ENCODE measurements at places on chromosomes 7 and 10. TPM values are rescaled to one million over a fixed set of nuclear protein-coding genes. Genes with fewer than 3 reads are reported as not detected.

GRCh38 chr7:2710901-2711551 is 23.0 kb downstream of the AMZ1 start:
- peaks cover 48% of the 10 kb centered on the region for H3K4me1 ChIP-seq
- H3K27me3 ChIP-seq: peaks cover 22% of the 10 kb centered on the region
- H3K36me3 ChIP-seq: no peaks in the 10 kb centered on the region
- peak; percentile 53 for DNase-seq

- H3K4me1 ChIP-seq: peaks cover 32% of the 10 kb centered on the region
- H3K36me3 ChIP-seq: peaks cover 7% of the 10 kb centered on the region
- H3K4me3 ChIP-seq: peak within 1 kb of the TSS; percentile 98
- H3K27me3 ChIP-seq: no peaks in the 10 kb centered on the region
- DNase-seq: peak; percentile 84
Measured at GRCh38 chr7:7566651-7567611, at the start of gene MIOS. TSS of gene MIOS (plus strand) at chr7:7566884. CDS start at chr7:7572476, 5,592 bp downstream.

GRCh38 chr7:102845346-102845745 is 67.5 kb upstream of the LRRC17 start:
- no peak for DNase-seq
- no peaks in the 10 kb centered on the region for H3K36me3 ChIP-seq
- no peaks in the 10 kb centered on the region for H3K27me3 ChIP-seq

DNA sequence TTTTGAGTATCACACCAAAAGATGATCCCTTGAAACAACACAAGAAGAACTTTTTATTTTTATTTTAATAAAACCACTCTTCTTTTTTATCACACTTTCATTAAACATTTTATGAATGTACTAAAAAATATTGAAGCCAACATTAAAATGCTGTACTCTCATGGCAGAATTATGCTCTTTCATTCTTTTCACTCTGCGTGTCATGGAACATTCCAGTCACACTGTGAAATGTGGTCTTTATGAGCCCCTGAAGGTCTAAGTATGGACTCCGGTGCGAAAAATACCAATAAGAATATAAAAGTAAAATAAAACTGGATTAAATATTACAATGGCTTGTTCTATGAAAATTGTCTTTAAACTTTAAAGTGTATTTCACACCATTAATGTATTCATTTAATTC is 148.4 kb downstream of the TMEM26 start:
- no peak overlapping the region for H3K27ac ChIP-seq
- no peaks in the 10 kb centered on the region for H3K36me3 ChIP-seq
- H3K4me3 ChIP-seq: no peak overlapping the region
- H3K27me3 ChIP-seq: no peaks in the 10 kb centered on the region
- H3K4me1 ChIP-seq: no peaks in the 10 kb centered on the region

RNLS gene
- 2.6 TPM for total RNA-seq

GRCh38 chr7:106346678-106347217 is 62.0 kb upstream of the NAMPT start:
- peak; percentile 72 for DNase-seq
- peaks cover 46% of the 10 kb centered on the region for H3K36me3 ChIP-seq
- H3K4me3 ChIP-seq: peak overlapping the region; percentile 83
- peak overlapping the region; percentile 99 for H3K27ac ChIP-seq

- no peaks in the 10 kb centered on the region for H3K27me3 ChIP-seq
- no peaks in the 10 kb centered on the region for H3K36me3 ChIP-seq
- H3K4me3 ChIP-seq: no peak overlapping the region
- no peak for DNase-seq
- no peak overlapping the region for H3K27ac ChIP-seq
- H3K4me1 ChIP-seq: no peaks in the 10 kb centered on the region
Measured at GRCh38 chr7:46610746-46611145, 689.7 kb upstream of the IGFBP3 start.

ANXA11 gene
- total RNA-seq: 207 TPM

DNA sequence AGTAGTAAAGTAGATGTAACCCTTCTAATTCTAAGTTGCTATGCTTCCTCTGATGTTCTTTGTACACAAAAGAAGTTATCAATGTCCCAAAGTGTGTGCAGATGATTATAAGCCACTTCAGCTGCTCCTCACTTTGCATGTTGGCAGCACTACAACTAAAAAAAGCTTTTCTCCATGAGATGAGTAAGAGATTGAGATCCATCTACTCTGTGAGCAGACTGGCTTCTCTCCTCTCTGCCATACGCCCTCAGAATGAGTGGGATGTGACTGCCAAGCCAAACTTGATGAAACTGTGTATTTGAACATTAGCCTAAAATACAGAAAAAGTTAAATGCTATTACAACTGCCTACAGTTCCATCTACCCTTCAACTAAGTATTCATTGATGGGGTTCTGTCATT is 102.9 kb upstream of the ETV1 start:
- peaks cover 1% of the 10 kb centered on the region for H3K36me3 ChIP-seq
- no peak overlapping the region for H3K27ac ChIP-seq
- no peaks in the 10 kb centered on the region for H3K27me3 ChIP-seq
- DNase-seq: no peak
- no peaks in the 10 kb centered on the region for H3K4me1 ChIP-seq
- H3K4me3 ChIP-seq: no peak overlapping the region

DNA sequence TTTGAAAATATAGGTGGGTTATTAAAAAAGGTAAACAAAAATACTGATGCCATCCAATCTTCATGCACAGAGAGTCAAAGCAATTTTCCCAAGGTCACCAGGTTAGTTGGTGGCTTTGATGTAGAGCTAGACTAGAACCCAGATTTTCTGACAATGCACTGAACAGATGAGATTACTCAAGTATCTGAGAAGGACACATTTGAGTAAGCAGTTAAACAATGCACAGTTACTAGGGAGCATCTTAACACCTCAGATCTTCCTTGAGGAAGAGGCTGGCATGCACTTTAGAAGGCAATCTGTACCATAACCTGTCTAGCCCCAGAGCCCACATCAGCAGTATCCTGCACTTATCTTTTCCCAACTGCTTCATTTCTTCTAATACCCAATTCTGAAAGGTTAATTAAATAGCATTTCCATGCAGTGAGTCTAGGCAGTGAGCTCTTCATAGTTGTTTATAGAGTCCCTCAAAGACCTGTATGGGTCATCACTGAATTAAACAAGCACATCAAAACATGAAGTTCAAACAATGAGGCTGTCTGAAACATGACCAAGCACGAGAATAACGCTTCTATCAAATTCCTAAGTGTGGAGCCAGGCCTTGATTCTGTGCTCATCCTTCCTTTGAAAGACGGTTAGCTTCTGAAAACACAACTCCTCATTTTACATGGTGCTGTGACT is 38.2 kb upstream of the ANK3 start:
- no peak for DNase-seq
- no peak overlapping the region for H3K27ac ChIP-seq
- no peaks in the 10 kb centered on the region for H3K36me3 ChIP-seq
- no peak overlapping the region for H3K4me3 ChIP-seq
- no peaks in the 10 kb centered on the region for H3K27me3 ChIP-seq

GRCh38 chr7:99143853-99144672 is at the start of gene SMURF1:
TSS of gene SMURF1 (minus strand) at chr7:99144108. CDS start at chr7:99143780, 328 bp downstream.
- peaks cover 7% of the 10 kb centered on the region for H3K36me3 ChIP-seq
- peak within 1 kb of the TSS; percentile 98 for H3K4me3 ChIP-seq
- no peaks in the 10 kb centered on the region for H3K27me3 ChIP-seq
- peak within 1 kb of the TSS; percentile 87 for H3K27ac ChIP-seq
- H3K4me1 ChIP-seq: peaks cover 43% of the 10 kb centered on the region

CUBN gene
- 0.76 TPM for total RNA-seq

DNA sequence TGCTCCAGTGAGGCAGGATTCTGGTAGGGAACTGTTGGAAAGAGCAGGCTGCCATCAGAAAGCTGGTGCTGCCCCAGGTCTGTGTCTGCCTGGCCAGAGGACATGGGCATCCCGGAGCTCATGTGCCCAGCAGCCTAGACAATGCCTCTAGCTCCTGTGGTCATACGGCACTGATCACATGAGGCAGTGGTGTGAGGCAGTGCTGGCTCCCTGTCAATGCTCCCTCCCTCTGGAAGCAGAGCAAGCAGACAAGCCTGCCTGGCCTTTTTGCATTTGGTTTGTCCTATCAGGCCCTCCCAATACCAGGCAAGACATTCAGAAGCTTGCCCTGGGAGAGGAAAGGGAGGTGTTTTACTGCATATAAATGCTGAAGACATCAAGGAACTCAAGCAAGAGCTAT is 19.5 kb upstream of the MMP21 start:
- H3K4me3 ChIP-seq: no peak overlapping the region
- no peak overlapping the region for H3K27ac ChIP-seq
- no peaks in the 10 kb centered on the region for H3K4me1 ChIP-seq
- H3K36me3 ChIP-seq: no peaks in the 10 kb centered on the region

- no peak overlapping the region for H3K4me3 ChIP-seq
- DNase-seq: no peak
- H3K4me1 ChIP-seq: no peaks in the 10 kb centered on the region
- H3K27ac ChIP-seq: no peak overlapping the region
Measured at GRCh38 chr10:124011464-124011863, 81.9 kb downstream of the CHST15 start.

DNA sequence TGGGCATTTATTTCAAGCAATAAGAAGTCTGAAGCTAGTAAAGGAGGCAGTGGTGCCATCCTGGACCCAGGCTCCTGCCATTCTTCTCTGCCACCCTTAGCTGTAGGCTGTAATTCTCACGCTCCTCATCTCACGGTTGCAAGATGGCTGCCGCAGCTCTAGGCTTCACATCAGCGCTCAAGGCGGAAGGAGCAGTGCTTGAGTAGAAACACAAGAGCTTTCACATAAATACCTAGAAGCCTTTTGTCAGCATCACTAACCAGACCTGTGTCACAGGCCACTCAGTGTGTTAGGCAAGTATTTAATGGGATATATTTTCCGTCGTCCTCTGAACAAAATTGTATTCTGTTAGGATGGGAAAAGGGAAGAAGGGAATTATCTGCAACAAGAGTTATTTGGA is 118.9 kb upstream of the KLF14 start:
- H3K27me3 ChIP-seq: no peaks in the 10 kb centered on the region
- H3K4me1 ChIP-seq: no peaks in the 10 kb centered on the region
- H3K27ac ChIP-seq: no peak overlapping the region
- DNase-seq: no peak

GRCh38 chr7:102811942-102812678 is 63.3 kb downstream of the FAM185A start:
- peaks cover 15% of the 10 kb centered on the region for H3K4me1 ChIP-seq
- no peak overlapping the region for H3K27ac ChIP-seq
- no peak overlapping the region for H3K4me3 ChIP-seq
- no peak for DNase-seq

PTPN20 gene
- total RNA-seq: 0.99 TPM

FGFBP3 gene
- 1.1 TPM for total RNA-seq

DNA sequence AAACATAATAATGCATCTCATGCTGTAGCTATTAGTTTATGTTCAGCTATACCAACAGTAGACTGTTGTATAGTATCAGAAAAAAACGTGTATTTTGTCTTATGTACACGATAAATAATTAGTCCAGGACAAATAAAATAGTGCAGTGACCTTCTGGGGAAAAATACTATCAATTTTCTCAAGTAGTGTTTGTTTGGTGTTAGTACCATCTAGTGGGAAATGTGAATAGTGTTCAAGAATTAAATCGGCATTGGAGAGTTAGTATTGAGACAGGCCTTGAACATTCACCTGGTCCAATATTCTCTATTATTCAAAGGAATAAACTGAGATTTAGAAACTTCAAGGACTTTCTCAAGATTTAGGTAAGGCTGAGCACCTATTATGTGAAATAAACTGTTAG is 21.7 kb upstream of the OR2A5 start:
- H3K27ac ChIP-seq: no peak overlapping the region
- peaks cover 8% of the 10 kb centered on the region for H3K4me1 ChIP-seq
- H3K4me3 ChIP-seq: no peak overlapping the region
- no peaks in the 10 kb centered on the region for H3K36me3 ChIP-seq
- H3K27me3 ChIP-seq: no peaks in the 10 kb centered on the region

GRCh38 chr10:50627896-50628295 is 4.1 kb upstream of the SGMS1 start:
- H3K4me3 ChIP-seq: no peak overlapping the region
- H3K27me3 ChIP-seq: peaks cover 26% of the 10 kb centered on the region
- no peak overlapping the region for H3K27ac ChIP-seq
- H3K4me1 ChIP-seq: peaks cover 28% of the 10 kb centered on the region
- peaks cover 3% of the 10 kb centered on the region for H3K36me3 ChIP-seq

DNA sequence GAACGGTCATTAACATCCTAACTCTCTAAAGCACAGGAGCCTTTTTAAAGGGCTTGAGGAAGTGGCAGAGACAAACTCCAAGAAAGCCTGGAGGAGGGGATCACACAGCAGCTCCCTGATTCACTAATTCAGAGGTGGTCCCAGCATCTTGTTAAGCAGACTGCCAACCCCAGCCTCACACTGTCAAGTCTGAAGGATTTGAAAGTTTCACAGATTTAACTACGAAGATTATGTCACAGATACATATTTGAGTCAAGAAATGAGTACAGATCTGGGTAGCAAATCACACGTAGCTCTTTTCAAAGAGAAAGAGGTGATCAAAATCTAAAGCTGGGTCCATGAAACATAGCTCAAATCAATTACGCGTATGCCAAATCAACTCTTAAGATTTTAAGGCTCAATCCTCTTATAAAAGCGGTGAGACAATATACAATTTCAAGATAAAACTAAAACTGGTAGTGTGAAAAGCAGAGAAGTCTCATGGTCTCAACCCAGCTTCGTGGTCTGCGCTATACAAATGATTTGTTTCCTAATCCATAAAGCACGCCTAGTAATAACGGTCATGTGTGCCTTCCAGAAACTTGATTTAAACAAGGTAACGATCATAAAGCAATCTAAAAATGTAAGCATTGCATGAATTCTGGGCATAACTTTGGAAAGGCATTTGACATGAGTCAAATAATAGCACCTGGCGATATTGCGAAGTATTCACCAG is 229.9 kb upstream of the MKLN1 start:
- no peak for DNase-seq
- H3K36me3 ChIP-seq: peaks cover 16% of the 10 kb centered on the region
- H3K27me3 ChIP-seq: no peaks in the 10 kb centered on the region
- H3K4me3 ChIP-seq: peak overlapping the region; percentile 84
- peak overlapping the region; percentile 96 for H3K27ac ChIP-seq

FANK1 gene
- total RNA-seq: not detected

DNA sequence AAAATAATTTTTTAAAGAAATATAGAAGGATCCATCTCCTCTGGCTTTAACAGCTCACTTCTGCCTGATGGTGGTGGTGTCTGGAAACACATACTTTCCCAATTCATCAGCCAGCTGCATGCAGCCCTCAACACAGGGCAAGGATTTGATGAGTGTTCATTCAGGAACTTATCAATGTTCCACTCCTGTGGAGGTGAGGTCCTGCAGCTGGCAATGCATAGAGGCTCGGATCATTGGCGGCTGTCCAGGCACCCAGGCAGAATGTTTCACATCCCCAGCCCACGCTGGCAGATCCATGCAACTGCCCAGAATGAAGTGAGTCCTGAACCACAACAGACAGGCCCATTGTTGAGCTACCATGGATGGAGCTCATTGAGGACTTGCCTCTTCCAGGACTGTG is 55.2 kb upstream of the KCNMA1 start:
- H3K27me3 ChIP-seq: peaks cover 26% of the 10 kb centered on the region
- DNase-seq: no peak
- no peaks in the 10 kb centered on the region for H3K4me1 ChIP-seq

GRCh38 chr7:140876519-140877248 is 48.0 kb downstream of the BRAF start:
- H3K27ac ChIP-seq: no peak overlapping the region
- peaks cover 63% of the 10 kb centered on the region for H3K4me1 ChIP-seq
- no peak overlapping the region for H3K4me3 ChIP-seq
- peaks cover 17% of the 10 kb centered on the region for H3K36me3 ChIP-seq
- no peaks in the 10 kb centered on the region for H3K27me3 ChIP-seq

SFRP5 gene
- not detected for total RNA-seq

ZNF138 gene
- 17.7 TPM for total RNA-seq
